ENCODE measurements at places on chromosomes 16 and 17.

- DNase-seq = no peak
These were observed 2.3 kb downstream of the GRB2 start for GRCh38 chr17:75403131-75403530.

GRCh38 chr17:49378311-49378710 lies 16.3 kb upstream of the ZNF652 start:
- no peak for DNase-seq

GRCh38 chr17:27573971-27574525 lies 56.9 kb upstream of the LGALS9 start:
- no peak for DNase-seq

GRCh38 chr16:11312718-11313492 lies 31.8 kb upstream of the PRM1 start:
- no peak for DNase-seq

DNA sequence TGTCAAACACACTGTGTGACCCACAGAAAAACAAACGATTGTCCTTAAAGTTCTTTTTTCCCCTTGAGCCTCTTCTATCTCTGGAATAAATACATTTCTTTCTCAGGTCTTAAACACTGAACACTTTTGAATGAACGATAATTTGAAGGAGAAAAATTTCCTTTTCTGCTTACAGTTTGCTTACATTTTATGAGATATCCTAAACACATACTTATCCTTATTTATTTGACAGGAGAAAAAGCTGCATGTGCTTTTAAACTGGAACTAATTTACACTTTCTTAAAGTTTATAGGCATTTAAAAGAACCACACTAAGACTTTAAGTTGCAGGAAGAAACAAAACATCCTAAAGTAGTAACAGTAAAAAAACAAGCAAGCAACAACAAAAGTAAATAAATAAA lies 4.7 kb upstream of the IGF2BP1 start:
- no peak for DNase-seq

DNA sequence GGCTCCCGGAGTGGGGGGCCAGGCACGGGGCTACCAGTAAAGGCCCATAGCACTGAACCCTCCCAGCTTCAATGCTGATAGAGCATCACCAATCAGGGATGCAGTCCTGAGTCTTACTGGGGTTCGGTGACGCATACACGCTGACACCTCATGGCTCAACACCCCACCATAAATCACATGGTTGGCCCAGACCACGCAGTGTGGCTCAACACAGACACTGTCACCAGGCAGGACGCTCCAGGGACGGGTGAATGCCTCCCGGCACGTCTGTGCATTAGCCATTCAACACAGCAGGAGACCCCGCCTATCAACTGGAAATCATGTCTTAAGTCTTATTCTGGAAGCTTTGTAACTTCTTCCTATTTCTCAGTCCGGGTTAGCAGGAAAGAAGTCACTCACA lies 35.0 kb downstream of the NECAB2 start:
- no peak for DNase-seq

DNA sequence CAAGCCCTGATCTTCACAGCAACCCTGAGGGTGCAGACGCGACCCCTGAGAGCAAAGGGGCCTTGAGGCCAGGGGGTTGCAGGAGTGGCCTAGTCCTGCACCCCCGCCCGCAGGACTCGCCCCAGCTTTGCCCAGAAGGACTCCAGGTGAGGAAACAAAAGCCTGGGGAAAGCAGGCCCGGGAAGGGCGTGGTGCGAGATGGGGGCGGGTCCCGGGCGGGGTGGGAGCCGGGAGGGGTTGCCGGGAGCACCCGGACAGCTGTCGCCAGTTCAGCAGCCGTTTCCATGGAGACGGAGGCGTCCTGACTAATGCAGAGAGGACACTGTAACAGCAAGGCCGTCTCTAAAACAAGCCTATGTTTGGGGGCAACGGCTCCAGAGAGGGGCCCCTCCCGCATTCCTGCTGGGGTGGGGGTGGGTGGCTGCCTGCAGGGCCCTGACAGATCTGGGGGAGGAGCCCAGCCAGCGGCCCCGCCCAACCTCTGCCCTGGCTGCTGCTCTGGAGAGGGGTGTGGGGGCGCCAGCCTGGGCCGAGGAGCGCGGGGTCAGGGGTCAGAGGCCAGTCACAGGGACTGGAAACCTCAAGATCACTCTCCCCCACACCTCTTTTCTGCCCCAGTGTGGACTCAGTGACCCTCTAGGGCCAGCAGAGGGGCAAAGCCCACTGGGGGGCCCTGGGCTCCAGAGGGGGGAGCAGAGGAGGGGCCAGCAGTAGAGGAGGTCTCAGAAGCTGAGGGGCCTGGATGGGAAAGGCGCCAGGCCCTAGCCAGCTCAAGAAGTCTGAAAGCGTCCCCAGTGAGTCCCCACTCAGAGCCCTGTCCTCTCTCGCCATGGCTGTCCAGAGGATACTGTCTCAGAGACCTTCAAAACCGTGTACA lies 3.1 kb upstream of the TPPP3 start:
- no peak for DNase-seq

DNA sequence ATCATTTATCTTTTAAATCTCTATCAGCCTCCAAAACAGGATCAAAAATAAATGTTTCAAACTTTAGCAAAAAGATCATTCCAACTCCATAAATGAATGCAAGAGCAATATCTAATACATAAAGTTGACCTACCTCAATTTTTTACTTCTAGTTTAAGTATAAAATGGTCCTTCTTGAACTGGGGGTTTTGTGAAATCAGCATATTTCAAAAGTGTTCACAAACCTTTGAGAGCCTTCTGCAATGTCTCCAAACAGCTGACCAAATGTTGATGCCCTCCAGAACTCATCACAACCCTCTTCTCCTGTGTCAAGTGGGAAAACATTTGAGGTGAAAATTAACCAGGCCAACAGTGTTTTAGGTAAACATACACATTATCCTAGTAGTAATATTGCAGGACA lies 7.7 kb downstream of the MED1 start:
- DNase-seq = no peak

DNA sequence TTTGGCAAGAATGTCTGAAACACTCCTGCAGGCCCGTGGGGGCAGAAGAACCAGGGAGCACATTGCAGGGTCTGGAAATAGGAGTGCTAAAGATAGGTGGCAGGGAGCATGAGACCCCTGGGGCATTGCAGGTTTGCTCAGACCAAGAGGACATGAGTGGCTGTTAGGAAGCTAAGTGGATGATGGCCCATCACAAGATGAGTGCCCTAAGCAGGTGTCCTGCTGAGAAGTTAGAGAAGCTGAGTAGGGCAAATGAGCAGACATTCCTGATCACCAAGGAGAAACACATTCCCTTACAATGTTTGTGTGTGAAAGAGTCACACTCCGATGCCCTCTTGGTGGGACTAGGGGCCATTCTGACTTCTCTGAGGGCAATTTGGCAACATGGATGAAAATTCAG lies 9.9 kb downstream of the MLYCD start:
- no peak for DNase-seq

GRCh38 chr16:4217204-4218131 lies 24.4 kb downstream of the SRL start:
- DNase-seq = no peak

DNA sequence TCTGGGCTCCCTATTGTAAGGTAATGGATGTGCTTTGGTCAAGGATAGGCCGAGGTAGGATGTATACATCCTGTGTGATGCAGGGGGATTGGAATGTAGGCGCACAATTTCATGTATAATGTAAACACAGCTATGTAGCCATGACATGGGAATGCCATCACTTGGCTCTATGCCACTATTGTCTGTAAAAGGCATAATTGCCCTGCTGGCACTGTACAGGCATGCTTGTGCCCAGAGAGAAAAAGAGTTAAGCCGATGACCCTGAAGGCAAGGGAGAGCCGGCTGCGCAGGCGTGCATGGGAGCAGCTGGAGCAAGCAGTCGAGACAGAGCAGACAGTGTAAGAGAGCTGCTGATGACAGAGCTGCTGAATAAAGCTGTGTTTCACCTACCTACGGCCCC lies 212.5 kb upstream of the CPHXL start:
- DNase-seq = no peak

GRCh38 chr17:596763-597644 lies 117.6 kb downstream of the VPS53 start:
- no peak for DNase-seq

DNA sequence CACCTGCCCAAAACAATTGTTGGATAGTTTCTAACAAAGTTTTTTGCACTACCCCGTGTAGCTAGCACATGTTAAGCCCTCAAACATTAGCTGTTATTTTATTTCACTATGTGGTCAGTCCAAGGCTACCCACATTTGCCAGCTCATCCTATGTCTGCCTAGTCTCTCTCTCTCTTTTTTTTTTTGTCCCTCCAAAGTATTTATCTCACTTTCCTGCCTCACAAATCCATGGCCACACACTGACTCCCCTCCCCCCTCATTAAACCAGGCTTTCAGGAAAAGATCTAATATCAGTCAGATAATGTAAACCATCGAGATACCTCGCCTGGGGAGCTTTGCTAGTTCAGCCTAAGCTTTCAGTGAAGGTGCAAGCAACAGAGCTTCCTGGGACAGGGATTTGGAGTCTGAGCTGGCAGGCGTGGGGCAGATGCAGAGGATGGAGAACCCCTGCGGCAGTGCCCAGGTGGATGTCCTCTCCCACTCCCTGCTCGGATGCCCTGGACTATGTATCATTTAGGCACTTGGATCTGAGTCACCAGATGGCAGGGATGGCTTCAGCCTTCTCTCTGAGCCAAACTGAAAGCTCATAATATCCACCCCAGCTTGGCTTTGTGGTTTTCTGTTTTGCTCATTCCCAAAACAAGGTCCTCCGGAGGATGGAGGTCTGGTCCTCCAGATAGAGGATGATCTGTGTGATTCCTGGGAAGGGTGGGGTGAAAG lies 73.7 kb upstream of the FOXF1 start:
- DNase-seq = no peak
